ENCODE measurements at places on chromosomes 4 and X.

DNA sequence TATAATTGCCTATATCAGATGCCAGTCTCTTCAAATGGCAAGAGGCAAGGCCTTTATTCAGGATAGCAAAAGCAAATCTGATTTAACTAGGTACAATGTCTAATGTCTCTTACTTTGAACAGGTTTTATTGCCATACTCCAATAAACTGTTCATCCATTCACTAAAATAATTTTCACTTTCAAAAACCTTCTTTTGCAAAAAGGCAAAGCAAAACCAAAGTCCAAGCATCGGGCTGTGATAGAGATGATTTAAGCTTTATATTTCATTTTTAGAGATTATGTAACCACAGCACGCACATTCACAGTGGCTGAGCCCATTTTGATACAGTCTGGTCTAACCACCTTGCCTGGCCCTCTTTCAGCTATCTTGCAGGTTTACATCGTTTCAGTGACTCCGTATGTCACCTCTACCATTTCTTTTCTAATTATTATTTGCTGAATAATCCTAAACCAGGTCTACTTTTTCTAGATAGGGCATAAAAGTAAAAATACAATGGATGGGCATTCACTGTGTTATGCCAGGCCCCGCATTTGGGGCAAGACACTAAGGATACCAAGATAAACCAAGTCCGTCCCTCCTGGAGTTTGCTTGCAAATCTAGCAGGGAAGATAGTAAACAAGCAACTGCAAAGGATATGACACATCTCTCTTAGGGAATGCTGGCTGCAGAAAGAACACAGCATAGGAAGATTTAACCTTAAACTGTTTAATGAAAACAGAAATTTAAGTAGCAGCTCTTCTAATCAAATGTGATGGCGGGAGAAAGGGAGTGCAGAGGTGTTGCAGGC, 1.8 kb downstream of the CASP3 start:
- DNase-seq: no peak

GRCh38 chr4:7295197-7295910, 103.0 kb downstream of the SORCS2 start:
- DNase-seq: peak; percentile 92

DNA sequence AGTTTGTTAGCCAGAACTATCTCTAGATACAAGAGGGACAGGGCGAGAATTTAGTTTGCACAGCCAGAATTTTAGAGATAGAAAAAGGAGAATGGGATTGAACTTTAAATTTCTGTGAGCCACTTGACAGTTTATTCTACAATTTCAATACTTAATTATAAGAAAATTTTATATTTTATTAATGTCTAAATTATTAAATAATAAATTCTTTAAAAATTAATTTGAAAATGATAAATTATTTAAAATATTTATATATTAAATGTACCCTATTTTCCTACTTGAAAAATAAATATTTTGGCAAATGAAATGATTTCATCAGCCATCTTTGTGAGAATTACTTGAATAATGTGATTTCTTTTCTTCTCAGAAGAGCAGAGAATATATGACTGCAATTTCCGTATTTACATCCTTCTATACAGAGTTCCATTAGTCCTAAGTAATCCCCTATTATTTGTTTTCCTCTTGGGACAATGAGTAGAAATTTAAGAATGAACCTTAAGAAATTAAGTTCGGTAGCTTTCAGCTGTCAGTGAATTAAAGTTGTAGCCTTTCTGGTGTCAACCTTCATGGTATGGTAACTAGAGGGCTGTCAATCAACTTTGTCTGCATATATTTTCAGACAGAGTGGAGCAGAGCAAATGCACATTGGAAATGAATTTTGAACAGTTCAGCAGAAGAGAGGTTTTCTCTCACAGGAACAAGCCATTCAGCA, 763.9 kb downstream of the PCDH18 start:
- DNase-seq: no peak

DNA sequence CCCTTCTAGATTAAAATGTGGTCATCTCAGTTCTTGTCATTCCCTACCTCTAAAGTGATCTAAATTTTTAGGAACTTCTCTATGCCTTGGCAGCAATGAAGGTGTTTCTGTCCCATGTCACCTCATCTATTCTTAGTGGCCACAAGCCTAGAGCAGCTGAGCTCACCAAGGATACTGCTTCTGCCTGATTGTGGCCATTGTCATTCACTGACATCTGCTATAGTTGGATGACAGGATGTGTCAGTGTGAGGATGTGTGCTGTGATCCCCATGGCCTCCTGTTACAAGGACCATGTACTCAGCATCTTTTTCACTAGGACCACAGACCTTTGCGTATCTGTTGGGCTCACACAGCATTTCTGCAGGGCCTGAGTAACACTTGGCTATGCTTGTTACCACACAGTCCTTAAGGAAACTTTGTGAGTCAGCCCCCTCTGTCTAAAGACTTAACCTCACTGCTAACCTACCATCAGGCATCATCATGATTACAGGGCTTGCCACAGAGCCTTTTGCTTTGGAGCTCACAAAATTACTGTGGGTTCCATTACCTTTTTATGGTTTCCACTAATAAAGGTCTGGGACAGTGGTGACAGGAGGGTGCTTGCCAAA, 421.0 kb downstream of the ADAM29 start:
- no peak for DNase-seq

- DNase-seq: no peak
Measured at GRCh38 chrX:129015381-129015780, 507.9 kb downstream of the SMARCA1 start.

All from head of caudate nucleus (tissue), 42 donors.